GM04503 (cell line): ENCODE measurements at places on chromosomes 3 and 15.

DNA sequence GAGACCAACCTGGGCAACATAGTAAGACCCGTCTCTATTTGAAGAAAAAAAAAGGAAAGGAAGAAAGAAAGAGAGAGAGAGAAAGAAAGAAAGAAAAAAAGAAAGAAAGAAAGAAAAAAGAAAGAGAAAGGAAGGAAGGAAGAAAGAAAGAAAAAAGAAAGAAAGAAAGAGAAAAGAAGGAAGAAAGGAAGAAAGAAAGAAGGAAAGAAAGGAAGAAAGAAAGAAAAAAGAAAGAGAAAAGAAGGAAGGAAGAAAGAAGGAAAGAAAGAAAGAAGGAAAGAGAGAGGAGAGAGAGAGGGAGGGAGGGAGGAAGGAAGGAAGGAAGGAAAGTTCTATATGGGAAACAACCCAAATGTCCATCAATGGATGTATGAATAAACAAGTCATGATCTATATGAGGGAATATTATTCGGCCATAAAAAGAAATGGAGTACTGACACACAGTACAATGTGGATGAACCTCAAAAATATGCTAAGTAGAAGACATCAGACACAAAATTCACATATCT is 28.8 kb upstream of the TM4SF1 start:
- no peak for DNase-seq

DNA sequence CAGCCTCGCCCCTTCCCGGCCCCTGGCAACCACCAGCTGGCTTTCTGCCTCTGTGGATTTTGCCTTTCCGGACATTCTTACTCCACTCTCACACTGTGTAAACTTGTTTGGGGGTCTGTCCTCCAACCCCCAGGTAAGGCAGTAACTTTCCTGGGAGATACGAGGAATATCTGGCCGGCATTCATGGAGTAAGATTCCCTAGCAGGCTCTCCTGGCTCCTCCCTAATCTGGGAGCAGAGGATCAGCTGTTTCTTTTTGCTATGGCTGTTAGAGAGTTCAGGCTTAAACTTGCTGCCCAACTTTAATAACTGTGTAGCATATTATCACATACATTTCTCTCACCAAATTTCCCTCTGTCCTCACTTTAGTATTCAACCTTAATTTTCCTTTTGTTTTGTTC is 64.3 kb downstream of the IGF2BP2 start:
- no peak for DNase-seq

DNA sequence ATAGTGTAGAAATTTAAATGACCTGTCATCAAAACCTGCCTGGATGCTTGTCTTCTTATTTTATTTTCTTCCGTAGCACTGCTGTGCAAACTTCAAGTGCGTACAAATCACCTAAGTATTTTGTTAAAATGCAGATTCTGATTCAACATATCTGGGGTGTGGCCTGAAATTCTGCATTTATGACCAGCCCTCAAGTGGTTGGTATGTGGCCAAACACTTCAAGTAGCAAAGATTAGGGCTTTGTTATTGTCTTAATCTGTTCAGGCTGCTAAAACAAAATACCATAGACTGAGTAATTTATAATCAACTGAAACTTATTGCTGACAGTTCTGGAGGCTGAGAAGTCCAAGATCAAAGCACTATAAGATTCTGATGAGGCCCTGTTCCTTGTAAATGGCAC is 97.6 kb upstream of the LRRC3B start:
- no peak for DNase-seq

- DNase-seq, result no peak
These were observed 44.7 kb upstream of the GOLM2 start for GRCh38 chr15:44243829-44244228.

- DNase-seq, result peak; percentile 58
These were observed 76.7 kb upstream of the VGLL4 start for GRCh38 chr3:11720304-11720898.

- DNase-seq, result no peak
These were observed 282.6 kb upstream of the MCTP2 start for GRCh38 chr15:93948726-93949125.

GRCh38 chr3:178736300-178736699 is 200.1 kb downstream of the KCNMB2 start:
- DNase-seq, result no peak
